ENCODE measurements at places on chromosomes 16 and 17. TPM values are rescaled to one million over a fixed set of nuclear protein-coding genes. Genes with fewer than 3 reads are reported as not detected.

NPB gene
- total RNA-seq = 0.71 TPM

- peaks cover 100% of the 10 kb centered on the region for H3K36me3 ChIP-seq
- no peak overlapping the region for H3K27ac ChIP-seq
- no peaks in the 10 kb centered on the region for H3K27me3 ChIP-seq
- no peaks in the 10 kb centered on the region for H3K4me1 ChIP-seq
- no peak for DNase-seq
- H3K4me3 ChIP-seq = no peak overlapping the region
Observed at GRCh38 chr16:29837841-29838240, 17.6 kb downstream of the MVP start.

DNA sequence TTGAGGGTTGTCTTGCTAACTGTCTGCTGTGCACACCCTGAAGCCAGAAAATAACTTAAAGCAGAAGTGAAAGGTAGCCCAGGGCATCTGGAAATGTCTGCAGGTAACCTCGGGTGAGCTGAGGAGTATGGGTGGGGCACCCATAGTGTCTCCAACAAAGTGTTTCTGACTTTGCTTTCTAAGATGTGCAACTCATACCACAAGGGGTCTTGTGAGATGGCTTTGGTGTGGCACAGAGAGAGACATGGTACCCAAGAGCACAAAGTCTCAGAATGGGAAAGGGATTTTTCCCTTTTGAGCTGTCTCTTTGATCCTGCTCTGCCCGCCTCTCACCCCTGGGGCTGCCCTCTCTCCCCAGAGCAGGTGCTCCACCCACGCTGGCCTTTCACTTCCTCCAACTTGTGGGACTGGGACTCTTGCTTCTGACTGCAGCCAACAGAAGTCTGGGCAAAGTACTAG is 6.9 kb downstream of the CHD9 start:
- DNase-seq = peak; percentile 73
- no peak overlapping the region for H3K4me3 ChIP-seq
- H3K4me1 ChIP-seq = peaks cover 64% of the 10 kb centered on the region
- no peaks in the 10 kb centered on the region for H3K27me3 ChIP-seq
- H3K36me3 ChIP-seq = no peaks in the 10 kb centered on the region

- H3K27ac ChIP-seq = no peak overlapping the region
- no peak overlapping the region for H3K4me3 ChIP-seq
- H3K4me1 ChIP-seq = peaks cover 31% of the 10 kb centered on the region
- no peak for DNase-seq
- no peaks in the 10 kb centered on the region for H3K27me3 ChIP-seq
- H3K36me3 ChIP-seq = no peaks in the 10 kb centered on the region
Observed at GRCh38 chr17:16211590-16211989, 3.7 kb downstream of the NCOR1 start.

- H3K27me3 ChIP-seq = no peaks in the 10 kb centered on the region
- peaks cover 7% of the 10 kb centered on the region for H3K36me3 ChIP-seq
- H3K4me1 ChIP-seq = peaks cover 90% of the 10 kb centered on the region
- no peak for DNase-seq
- no peak overlapping the region for H3K27ac ChIP-seq
Observed at GRCh38 chr17:77422104-77422747, 281.5 kb downstream of the SEC14L1 start.

ZNF771 gene
- 3.8 TPM for total RNA-seq

DNA sequence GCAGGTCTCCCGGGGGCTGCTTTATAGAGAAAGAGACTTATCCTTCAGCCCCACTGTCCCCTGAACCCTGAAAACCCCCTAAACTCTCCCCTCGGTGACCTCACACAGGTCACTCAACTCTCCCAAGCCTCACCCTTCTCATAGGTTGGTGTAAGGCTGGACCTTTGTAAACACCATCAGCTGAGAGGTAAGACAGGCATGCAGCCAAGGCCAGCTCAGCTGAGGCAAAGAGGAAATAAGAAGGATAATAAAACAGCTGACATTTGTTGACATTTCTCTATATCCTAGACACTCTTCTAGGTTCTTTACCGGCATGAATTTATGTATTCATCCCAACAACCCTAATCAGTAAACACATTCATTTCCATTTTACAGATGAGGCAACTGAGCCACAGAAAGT is 134.3 kb downstream of the CCT6B start:
- peaks cover 17% of the 10 kb centered on the region for H3K27me3 ChIP-seq
- DNase-seq = no peak
- no peak overlapping the region for H3K4me3 ChIP-seq
- H3K4me1 ChIP-seq = no peaks in the 10 kb centered on the region

DNA sequence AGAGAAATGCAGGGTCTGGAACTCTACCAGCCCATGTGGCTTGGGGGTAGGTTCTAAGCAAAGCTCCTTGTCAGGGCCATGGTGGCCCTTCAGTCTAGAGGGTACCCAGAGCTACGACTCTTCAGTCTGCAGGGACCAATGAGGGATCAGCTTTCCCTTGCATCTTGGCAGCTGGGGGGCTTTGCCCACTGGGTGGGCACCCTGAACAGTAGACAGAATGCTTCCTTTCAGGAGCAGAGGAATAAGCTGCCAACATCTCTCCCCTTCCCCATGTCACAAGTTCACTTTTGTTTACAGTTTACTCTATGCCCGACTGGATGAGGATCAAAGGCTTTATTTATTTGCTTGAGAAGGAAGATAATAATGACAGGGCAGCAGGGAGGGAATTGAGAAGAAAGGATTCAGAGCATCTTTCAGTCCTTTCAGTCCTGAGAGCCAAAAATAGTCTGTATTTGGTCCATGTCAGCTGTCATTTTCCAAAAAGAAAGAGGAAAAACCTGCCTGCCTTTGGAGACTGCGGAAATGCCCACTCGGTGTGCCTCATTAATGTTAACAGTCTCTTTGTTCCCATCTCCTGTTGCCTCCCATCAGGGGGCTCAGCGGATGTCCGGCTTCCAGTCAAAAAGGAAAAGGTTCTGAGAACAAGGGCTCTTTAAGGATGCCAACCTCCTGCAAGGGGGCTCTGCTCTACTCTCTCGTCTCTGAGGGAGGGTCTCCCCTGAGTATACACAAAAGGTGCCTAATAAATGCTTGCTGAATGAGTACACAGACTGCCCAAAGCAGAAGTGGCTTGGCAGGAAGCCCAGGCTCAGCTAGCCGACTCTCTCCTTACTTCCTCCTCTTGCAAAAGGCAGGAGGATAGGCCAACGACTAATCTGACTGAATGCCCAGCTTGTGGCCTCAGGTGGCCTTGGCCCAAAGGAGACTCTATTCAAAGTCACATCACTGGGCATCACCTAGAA is 17.1 kb downstream of the TRAF4 start:
- no peak overlapping the region for H3K4me3 ChIP-seq
- peaks cover 38% of the 10 kb centered on the region for H3K4me1 ChIP-seq

DNA sequence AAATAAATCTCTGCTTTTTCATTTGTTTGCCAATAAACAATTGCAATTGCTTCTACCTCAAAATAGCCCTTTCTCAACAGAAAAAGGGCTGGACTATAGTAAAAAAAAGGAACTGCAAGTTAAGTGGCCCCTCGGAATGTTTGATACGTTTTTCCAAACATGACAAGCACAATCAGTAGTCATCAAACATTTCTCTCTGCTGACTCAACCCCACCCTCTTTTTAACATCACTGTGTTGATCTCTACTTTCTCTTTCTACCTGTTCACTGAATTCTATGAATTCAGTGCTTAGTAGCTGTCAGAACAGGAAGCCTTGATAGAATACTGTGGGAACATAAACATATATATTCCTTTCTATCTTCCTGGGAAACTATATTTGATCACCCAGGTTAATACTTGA is 116.5 kb upstream of the AXIN2 start:
- peak overlapping the region; percentile 50 for H3K27ac ChIP-seq
- H3K4me1 ChIP-seq = peaks cover 11% of the 10 kb centered on the region
- H3K4me3 ChIP-seq = no peak overlapping the region
- DNase-seq = no peak
- H3K36me3 ChIP-seq = no peaks in the 10 kb centered on the region

NEK8 gene
- 11.3 TPM for total RNA-seq

DNA sequence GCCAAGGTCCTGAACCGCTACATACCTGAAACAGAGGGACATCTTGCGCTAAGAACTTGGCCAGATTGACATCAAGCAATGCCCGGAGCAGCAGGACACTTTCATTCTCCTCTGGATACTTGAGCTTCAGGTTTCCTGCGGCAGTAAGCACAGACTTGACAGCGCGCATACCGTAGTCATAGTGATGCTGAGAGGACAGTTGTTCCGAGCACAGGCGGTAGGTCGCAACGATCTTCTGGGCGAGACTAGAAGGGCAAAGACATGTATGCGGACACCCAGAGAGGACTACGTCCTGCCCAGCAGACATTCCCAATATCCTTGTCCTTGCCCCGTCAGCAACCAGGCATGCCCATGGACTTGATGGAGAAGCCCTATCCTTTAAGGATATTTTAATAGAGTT is 112.9 kb downstream of the DNAH3 start:
- no peak for DNase-seq
- no peaks in the 10 kb centered on the region for H3K4me1 ChIP-seq
- H3K27me3 ChIP-seq = no peaks in the 10 kb centered on the region
- no peak overlapping the region for H3K4me3 ChIP-seq
- no peak overlapping the region for H3K27ac ChIP-seq
- no peaks in the 10 kb centered on the region for H3K36me3 ChIP-seq

KCNAB3 gene
- 5.2 TPM for total RNA-seq

DNA sequence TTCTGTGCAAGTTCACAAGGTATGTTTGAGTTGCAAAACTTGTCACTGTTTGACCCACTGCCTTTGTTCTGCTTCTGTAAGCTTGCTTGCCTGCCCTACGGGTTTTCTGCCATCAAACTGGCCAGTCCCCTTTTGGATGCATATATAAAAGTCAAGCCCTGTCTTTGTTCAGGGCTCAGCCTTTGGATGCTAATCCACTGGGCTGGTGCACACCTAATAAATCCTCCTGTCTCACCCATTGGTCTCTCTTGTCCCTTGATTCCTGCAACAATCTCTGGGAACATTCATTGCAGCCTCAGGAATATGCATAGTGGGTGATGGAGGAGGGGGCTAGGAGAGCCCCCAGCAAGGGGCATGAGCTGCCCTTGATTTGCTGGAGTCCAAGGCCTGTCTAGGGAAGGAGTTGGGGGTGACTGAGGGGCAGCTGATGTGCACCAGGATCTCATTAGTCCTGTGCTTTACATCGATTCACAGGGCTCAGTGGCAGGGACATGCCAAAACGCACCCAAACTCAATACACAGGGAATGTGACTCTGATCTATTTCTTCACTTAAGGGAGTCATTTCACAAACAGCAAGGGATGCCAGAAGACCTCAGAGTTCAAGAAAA is 225.4 kb upstream of the NLRP1 start:
- no peaks in the 10 kb centered on the region for H3K27me3 ChIP-seq
- H3K4me3 ChIP-seq = no peak overlapping the region
- no peaks in the 10 kb centered on the region for H3K4me1 ChIP-seq

DNA sequence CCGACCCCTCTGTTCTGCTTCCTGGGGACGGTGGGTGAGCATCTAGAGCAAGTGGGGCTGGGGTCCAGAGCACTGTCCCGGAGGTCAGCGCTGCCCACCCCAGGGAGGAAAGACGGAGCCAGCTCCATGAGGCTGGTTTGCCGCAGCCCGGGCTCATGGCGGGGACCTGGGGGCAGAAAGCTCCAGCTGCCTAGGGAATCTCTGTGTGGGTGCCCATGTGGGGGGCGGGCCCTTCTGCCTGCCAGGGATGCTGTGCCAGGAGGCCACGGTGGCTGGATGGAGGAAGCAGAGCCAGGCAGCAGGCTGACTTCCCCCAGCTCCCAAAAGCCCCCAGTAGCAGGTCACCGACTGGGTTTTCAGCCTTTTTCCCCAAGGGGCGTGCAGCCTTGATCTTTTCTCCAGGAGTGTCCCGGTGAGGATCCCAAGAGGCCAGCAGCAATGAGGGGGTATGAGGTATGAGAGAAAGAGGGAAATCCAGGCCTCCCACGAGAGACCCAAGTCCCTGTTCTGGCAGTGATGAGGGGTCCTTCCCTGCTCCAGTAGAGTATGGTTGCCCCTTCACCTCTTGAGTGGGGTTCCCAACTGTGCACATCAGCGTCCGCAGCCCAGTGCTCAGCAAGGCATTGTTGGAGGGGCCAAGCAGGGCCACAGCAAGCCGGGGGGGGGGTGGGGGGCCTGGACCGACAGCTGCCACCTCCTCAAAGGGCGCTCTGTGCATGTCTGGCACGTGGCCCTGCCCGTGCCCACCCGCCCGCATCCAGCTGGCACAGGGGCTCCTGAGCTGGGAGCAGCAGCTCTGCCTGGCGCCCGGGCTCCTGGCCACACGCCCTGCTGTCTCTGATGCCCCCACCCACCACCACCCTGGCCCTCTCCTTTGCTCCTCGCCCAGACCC is 15.6 kb upstream of the BCAR1 start:
- H3K36me3 ChIP-seq = no peaks in the 10 kb centered on the region
- peak; percentile 45 for DNase-seq
- H3K4me1 ChIP-seq = peaks cover 40% of the 10 kb centered on the region
- H3K27ac ChIP-seq = no peak overlapping the region
- peak overlapping the region; percentile 98 for H3K4me3 ChIP-seq
